IMR-90 (cell line): ENCODE measurements at places on chromosomes 4 and X. TPM values are rescaled to one million over a fixed set of nuclear protein-coding genes. Genes with fewer than 3 reads are reported as not detected.

The ETDA gene
- not detected in 2 replicates for total RNA-seq

The MAGEA6 gene
- total RNA-seq, result not detected in 2 replicates

The BANK1 gene
- under 0.01 and 0.28 TPM in 2 replicates for total RNA-seq

The RHOXF1 gene
- total RNA-seq, result not detected in 2 replicates

GRCh38 chrX:149313871-149314371 lies 191.2 kb downstream of the IDS start:
- no peak overlapping the region for H3K4me3 ChIP-seq
- no peaks in the 10 kb centered on the region for H3K4me1 ChIP-seq
- no peaks in the 10 kb centered on the region for H3K27me3 ChIP-seq
- H3K27ac ChIP-seq, result no peak overlapping the region
- no peaks in the 10 kb centered on the region for H3K36me3 ChIP-seq

DNA sequence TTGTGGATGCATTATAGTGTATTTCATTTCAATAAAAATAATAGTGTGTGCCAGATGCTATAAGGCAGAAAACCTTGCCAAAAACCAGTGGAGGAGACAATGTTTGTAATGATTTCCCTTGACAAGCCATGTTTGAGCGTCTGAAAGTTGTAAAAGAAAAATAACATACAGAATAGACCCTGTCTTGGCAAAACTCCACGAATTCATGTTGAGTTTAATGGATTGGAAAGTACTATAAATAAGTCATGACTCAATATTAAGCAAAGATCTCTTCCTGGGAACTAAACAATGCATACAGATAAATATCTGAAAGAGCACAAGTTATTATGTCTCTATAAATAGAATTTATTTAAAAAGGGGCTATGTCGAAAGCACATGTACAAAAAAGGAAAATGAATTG lies 543.5 kb downstream of the GABRG1 start:
- no peak for DNase-seq
- no peaks in the 10 kb centered on the region for H3K36me3 ChIP-seq
- no peaks in the 10 kb centered on the region for H3K27me3 ChIP-seq
- H3K4me1 ChIP-seq, result no peaks in the 10 kb centered on the region
- no peak overlapping the region for H3K27ac ChIP-seq
- H3K4me3 ChIP-seq, result no peak overlapping the region

- H3K27ac ChIP-seq, result no peak within 1 kb of the TSS
- H3K4me1 ChIP-seq, result peaks cover 3% of the 10 kb centered on the region; the same call in 1 of the 2 replicates
- no peaks in the 10 kb centered on the region for H3K36me3 ChIP-seq
- H3K4me3 ChIP-seq, result peak within 1 kb of the TSS; percentile 53
- DNase-seq, result peak; percentile 19
- peaks cover 25% of the 10 kb centered on the region for H3K27me3 ChIP-seq
These were observed at the start of gene APLN for GRCh38 chrX:129654652-129655546. Gene APLN (minus strand): TSS chrX:129654956. CDS start chrX:129654630, 326 bp downstream.

DNA sequence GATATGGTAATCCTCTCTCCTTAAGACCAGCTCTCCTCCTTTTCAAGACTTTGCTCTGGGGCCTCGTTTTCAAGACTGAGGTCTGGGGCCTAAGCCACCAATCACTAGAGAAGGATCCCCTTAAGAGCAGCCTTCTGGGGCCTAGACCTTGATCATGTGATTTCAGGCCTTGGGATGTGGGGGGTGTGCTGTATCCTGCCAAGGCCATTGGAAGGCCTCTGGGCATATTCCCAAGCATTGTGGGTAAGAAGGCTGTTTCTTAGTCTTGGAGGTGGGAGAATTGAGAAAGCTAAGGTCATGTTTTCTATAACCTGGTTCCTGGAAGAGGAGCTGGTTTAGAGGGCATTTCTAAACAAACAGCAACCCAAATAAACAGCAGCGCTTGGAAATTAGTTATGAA lies 12.1 kb downstream of the TMEM164 start:
- H3K27ac ChIP-seq, result no peak overlapping the region
- no peaks in the 10 kb centered on the region for H3K4me1 ChIP-seq
- no peak for DNase-seq
- H3K4me3 ChIP-seq, result no peak overlapping the region
- H3K36me3 ChIP-seq, result 0 out of 2 replicates have a peak, but pooled peaks cover 2% of the 10 kb centered on the region

DNA sequence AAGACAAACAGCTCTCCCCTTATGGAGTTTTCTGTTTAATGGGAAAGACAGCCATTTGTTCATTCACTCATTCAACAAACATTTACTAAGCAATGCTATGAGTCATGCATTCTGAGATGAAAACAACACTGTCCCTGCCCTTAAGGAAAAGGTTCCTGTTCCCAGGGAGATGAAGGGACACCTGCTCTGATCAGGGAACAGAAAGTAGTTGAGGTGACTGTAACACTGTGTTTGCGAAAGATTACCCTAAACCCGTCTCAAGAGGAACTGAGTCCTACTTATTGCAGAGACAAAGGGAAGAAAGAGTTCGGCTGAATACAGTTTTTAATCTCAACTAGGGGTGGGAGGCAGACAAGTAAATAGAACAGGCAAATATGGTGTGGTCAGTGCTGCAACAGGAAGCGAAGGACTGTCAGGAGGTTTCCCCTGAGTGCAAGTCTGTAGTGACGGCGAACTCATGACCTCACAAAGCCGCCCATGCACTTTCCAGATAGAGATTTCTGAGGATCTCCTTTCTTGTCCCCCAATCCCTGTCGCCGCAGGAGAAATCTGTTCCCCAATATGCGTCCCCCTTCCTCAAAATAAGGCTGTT lies 712 bp downstream of the STX18 start:
- H3K4me3 ChIP-seq, result peak overlapping the region; percentile 66
- no peaks in the 10 kb centered on the region for H3K36me3 ChIP-seq
- DNase-seq, result peak; percentile 65
- no peaks in the 10 kb centered on the region for H3K27me3 ChIP-seq

- peaks cover 81% of the 10 kb centered on the region for H3K27me3 ChIP-seq
- H3K27ac ChIP-seq, result no peak within 1 kb of the TSS; the same call in 1 of the 2 replicates
- DNase-seq, result peak; percentile 18
- H3K4me3 ChIP-seq, result peak within 1 kb of the TSS; percentile 59
- peaks cover 4% of the 10 kb centered on the region; the same call in 1 of the 2 replicates for H3K4me1 ChIP-seq
These were observed at the start of gene NSG1 for GRCh38 chr4:4386736-4387392. Gene NSG1 (plus strand): TSS chr4:4387102. CDS start chr4:4387630, 528 bp downstream.

DNA sequence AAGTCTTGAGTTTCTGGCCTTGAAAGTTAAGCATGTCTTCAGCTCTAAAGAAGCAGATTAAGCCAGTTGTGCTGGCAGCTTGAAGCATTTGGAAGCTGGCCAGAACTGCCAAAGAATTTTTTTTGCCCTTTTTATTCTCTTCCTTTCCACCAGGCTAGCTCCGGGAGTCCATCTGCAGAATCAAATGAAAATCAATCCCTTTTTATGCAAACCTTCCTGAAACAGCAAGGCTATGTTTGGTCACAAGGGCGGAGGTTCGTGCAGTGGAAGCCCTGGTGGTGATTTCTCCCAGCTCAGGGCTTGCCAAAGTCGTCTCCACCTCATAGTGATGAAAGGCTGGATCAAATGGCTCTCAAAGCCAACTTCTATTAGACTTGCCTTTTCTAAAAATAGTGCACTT lies 21.6 kb upstream of the C4orf54 start:
- no peak overlapping the region for H3K27ac ChIP-seq
- no peaks in the 10 kb centered on the region for H3K4me1 ChIP-seq
- peaks cover 2% of the 10 kb centered on the region; the same call in 1 of the 2 replicates for H3K27me3 ChIP-seq
- H3K36me3 ChIP-seq, result no peaks in the 10 kb centered on the region
- DNase-seq, result no peak

DNA sequence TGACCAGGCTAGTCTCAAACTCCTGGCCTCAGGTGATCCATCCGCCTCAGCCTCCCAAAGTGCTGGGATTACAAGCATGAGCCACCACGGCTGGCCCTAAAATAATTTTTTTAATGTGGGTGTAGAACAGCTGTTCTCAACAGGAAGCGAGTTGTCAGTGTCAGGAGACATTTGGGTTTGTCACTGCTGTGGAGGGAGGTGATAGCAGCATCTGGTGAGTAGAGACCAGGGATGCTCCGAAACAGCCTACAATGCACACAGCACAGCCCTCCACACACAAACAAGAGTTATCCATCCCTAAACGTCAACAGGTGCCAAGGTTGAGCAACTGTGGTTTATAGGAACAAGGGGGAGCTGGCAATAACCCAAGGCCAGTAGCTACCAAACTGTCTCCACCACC lies 243.4 kb upstream of the STS start:
- no peak overlapping the region for H3K4me3 ChIP-seq
- no peaks in the 10 kb centered on the region for H3K4me1 ChIP-seq
- H3K27ac ChIP-seq, result no peak overlapping the region
- DNase-seq, result no peak
- H3K27me3 ChIP-seq, result no peaks in the 10 kb centered on the region
- H3K36me3 ChIP-seq, result no peaks in the 10 kb centered on the region

DNA sequence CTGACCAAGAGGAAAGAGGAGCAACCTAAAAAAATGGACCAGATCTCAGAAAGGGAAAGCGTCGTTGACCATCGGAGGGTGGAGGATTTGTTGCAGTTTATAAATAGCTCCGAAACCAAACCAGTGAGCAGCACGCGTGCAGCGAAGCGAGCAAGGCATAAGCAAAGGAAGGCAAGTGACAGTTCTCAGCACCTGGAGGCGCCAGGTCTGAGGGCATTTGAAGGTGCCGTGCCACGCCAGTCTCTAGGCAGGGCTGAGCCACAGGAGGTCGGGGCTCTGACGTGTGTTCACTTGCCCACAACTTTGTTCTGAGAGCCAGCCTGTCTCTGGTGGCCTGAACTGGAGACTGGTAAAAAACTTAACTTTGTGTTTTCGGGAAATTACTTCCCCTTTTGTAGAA lies 59.7 kb downstream of the TNIP2 start:
- H3K27ac ChIP-seq, result no peak overlapping the region
- no peaks in the 10 kb centered on the region for H3K27me3 ChIP-seq
- H3K36me3 ChIP-seq, result peaks cover 74% of the 10 kb centered on the region
- H3K4me3 ChIP-seq, result no peak overlapping the region
- no peaks in the 10 kb centered on the region for H3K4me1 ChIP-seq

GRCh38 chr4:56859841-56860240 lies 38.3 kb upstream of the SPINK2 start:
- no peak overlapping the region for H3K4me3 ChIP-seq
- H3K4me1 ChIP-seq, result no peaks in the 10 kb centered on the region
- H3K36me3 ChIP-seq, result no peaks in the 10 kb centered on the region
- H3K27ac ChIP-seq, result no peak overlapping the region
- H3K27me3 ChIP-seq, result peaks cover 6% of the 10 kb centered on the region
- DNase-seq, result no peak

- no peak for DNase-seq
- no peak overlapping the region for H3K27ac ChIP-seq
- H3K36me3 ChIP-seq, result peaks cover 1% of the 10 kb centered on the region; the same call in 1 of the 2 replicates
- H3K4me1 ChIP-seq, result peaks cover 3% of the 10 kb centered on the region
These were observed 1.2 kb upstream of the MID1IP1 start for GRCh38 chrX:38799995-38800580.

- H3K27ac ChIP-seq, result no peak overlapping the region
- H3K4me3 ChIP-seq, result no peak overlapping the region
- H3K27me3 ChIP-seq, result no peaks in the 10 kb centered on the region; the same call in 1 of the 2 replicates
- H3K36me3 ChIP-seq, result no peaks in the 10 kb centered on the region
These were observed 12.9 kb upstream of the SMIM10L2A start for GRCh38 chrX:135408794-135409193.

DNA sequence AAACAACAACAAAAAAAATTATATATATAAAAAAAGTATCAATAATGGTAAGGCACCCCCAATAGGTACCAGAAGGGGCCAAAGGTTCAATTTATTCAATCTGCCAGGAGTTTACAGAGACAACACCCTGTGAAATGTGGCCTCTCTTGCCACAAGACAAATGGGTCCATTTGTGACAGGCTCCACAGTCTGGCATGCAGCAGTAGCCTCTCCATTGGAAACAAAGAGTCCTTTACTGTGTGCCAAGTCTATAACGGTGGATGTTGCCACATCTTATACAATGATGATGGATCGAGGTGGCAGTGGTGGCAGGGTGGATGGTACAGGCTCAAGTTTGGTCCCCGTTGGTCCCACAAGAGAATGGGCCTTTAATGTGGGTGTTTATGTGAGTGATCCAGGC lies 70.1 kb upstream of the SH3RF1 start:
- H3K27me3 ChIP-seq, result no peaks in the 10 kb centered on the region
- H3K4me3 ChIP-seq, result no peak overlapping the region
- H3K36me3 ChIP-seq, result no peaks in the 10 kb centered on the region
- H3K4me1 ChIP-seq, result peaks cover 25% of the 10 kb centered on the region

- no peaks in the 10 kb centered on the region for H3K4me1 ChIP-seq
- no peak overlapping the region for H3K27ac ChIP-seq
- no peaks in the 10 kb centered on the region for H3K36me3 ChIP-seq
- DNase-seq, result peak; percentile 63
- H3K27me3 ChIP-seq, result no peaks in the 10 kb centered on the region
These were observed 1260.2 kb upstream of the PCDH7 start for GRCh38 chr4:29459926-29460325.

GRCh38 chr4:102678695-102679335 lies 82.0 kb downstream of the MANBA start:
- no peaks in the 10 kb centered on the region for H3K36me3 ChIP-seq
- no peak overlapping the region for H3K27ac ChIP-seq
- no peak overlapping the region for H3K4me3 ChIP-seq
- no peak for DNase-seq

- H3K4me3 ChIP-seq, result no peak overlapping the region
- H3K4me1 ChIP-seq, result no peaks in the 10 kb centered on the region
- peaks cover 3% of the 10 kb centered on the region for H3K36me3 ChIP-seq
These were observed 69.6 kb downstream of the KIT start for GRCh38 chr4:54727346-54727745.

DNA sequence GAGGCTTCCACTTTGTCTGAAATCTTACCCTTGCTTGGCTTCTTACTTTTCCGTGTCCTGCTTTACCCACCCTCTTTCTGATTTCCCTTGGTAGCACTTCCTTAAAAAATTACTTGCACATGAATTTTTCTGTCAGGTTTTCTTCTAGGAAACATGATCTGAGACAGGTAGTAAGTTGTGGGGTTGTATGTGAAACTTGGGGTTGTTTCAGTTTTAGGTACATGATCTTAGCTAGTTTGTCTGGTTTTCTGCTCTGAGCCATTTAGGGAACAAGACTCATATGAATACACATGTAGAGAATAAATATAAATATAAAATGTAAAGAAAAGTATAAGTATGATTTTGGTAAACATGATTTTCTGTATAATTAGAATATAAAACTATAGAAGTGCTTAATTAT lies 17.4 kb upstream of the ARMCX2 start:
- H3K27me3 ChIP-seq, result peaks cover 7% of the 10 kb centered on the region
- H3K27ac ChIP-seq, result no peak overlapping the region
- H3K4me3 ChIP-seq, result no peak overlapping the region

- DNase-seq, result no peak
- no peak overlapping the region for H3K4me3 ChIP-seq
- H3K4me1 ChIP-seq, result no peaks in the 10 kb centered on the region
- no peak overlapping the region for H3K27ac ChIP-seq
- peaks cover 14% of the 10 kb centered on the region for H3K36me3 ChIP-seq
- H3K27me3 ChIP-seq, result no peaks in the 10 kb centered on the region
These were observed 2.4 kb downstream of the ZNF141 start for GRCh38 chr4:340011-340410.

DNA sequence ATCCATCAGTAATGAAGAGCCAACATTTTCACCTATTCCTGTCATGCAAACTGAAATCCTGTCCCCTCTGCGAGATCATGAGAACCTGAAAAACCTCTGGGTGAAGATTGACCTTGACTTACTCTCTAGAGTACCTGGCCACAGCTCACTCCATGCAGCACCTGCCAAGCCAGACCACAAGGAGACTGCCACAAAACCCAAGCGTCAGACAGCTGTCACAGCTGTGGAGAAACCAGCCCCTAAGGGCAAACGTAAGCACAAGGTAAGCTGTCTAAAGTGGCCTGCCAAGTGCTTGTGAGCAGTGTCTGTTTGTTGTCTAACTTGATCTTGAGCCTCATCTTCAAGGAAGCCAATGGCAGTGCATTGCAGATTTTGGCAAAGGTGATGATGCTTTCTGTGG lies 455.9 kb downstream of the AFF2 start:
- no peaks in the 10 kb centered on the region for H3K27me3 ChIP-seq
- DNase-seq, result no peak
- no peak overlapping the region for H3K4me3 ChIP-seq
- no peaks in the 10 kb centered on the region for H3K36me3 ChIP-seq
- H3K4me1 ChIP-seq, result no peaks in the 10 kb centered on the region
